Coronary artery (tissue), 2 donors: ENCODE measurements at places on chromosomes 16 and 17.

DNA sequence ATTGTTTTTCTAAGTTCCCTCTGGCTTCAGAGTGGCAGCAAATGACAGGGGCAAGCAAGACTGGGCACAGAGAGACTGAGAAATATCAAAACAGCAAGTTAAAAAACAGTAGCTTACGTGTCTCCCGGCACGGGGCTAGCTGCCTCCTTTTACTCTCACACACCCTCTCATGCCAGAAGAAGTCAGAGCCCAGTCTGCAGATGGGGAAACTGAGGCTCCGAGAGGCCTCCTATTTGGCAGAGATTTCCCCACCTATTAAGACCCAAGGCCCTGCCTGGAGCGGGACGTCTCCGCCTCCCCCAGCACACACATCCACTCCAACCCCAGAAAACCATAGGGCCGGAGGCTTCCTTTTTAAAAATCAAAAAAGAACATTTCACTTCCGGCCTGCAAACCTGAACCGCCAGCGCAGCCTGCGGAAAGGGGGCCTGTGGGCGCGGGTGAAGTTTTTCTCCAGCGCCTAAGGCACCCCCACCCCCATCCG, 832 bp downstream of the CARHSP1 start:
- no peak for DNase-seq

- peak; percentile 60 for DNase-seq
These were observed 34.8 kb downstream of the TMEM235 start for GRCh38 chr17:78266231-78266631.

GRCh38 chr17:12118617-12119016, 97.9 kb downstream of the MAP2K4 start:
- DNase-seq: no peak

DNA sequence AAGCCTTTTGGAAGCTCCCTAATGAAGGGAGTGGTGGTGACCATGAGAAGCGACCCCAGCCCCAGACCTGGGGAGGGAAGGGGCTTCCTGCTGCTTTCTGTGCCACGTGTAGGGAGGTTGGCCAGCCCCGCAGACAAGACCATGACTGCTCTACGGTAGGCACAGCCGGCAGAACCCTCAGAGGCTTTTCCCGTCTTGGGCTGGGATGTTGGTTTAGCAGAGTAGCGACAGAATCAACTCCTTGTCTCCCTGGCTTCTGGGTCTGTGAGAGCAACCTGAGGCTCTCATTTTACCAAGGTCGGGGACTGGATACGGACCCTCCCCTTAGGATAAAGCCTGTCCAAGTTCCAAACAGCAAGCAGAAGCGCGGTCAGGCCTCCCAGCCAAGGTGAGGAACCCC, 123.3 kb downstream of the AXIN2 start:
- no peak for DNase-seq

GRCh38 chr16:27529962-27530361, 19.8 kb downstream of the GTF3C1 start:
- no peak for DNase-seq

GRCh38 chr17:59688496-59688895, 18.7 kb downstream of the PTRH2 start:
- DNase-seq: no peak

DNA sequence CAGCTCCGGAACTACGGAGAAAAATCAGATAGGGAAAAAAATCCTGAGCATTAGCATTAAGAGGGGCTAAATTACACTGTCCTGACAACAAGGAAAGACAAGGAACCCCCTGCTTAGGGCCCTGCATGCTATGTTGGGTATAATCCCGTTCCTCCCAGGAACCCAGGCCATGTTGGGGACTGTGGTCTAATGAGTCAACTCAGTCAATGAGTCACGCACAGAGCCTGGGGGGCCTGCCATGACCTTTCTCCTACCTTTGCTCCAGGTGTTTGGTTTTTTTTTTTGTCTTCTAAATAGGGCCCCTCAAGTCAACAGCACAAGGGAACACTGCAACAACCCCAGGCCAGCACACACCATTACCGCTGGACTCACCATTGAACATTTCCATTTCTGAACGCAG, 8.9 kb upstream of the ZNF200 start:
- peak; percentile 29 for DNase-seq

DNA sequence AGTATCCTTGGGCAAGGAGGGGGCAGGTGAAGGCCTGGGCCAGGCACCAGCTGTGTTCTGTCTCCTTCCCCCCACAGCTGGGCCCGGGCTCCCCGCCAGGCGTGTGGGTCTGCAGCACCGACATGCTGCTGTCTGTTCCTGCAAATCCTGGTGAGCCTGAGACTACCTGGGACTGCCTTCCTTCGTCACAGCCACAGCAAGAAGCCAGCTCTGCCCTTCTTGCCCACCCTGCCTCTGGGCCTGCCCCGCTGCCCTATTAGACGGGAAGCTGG, 12.3 kb downstream of the FCSK start:
- DNase-seq: no peak

DNA sequence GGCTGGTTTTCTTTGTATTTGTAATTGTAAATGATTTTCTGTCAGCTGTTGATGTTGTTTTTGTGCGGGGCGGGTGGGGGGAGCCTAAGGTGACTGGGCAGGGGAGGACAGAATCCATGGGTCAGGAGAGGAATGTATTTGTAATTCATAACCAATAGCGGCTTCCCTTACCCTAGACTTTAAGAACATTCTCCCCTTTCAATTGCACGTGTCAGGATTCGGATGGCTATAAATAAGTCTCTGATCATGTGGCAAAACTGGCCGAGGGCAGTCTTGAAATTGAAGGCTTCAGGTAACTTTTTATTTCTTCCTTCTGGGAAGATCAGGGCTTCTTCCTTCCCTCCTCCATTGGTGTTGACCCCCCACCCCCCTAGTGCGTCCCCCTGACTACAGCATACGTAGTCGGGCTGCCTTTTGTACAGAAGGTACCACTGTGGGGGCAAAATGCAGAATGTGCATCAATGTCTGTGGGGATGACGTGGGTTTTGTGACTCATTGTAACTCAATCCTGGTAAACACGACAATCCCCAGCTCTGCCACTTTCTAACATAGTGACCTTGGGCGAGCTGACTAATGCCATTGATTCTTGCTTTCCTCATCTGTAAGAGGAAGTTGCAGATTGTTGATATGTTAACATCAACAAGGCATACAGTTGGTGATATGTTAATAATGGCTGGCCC, 16.2 kb downstream of the MARCHF10 start:
- DNase-seq: no peak

DNA sequence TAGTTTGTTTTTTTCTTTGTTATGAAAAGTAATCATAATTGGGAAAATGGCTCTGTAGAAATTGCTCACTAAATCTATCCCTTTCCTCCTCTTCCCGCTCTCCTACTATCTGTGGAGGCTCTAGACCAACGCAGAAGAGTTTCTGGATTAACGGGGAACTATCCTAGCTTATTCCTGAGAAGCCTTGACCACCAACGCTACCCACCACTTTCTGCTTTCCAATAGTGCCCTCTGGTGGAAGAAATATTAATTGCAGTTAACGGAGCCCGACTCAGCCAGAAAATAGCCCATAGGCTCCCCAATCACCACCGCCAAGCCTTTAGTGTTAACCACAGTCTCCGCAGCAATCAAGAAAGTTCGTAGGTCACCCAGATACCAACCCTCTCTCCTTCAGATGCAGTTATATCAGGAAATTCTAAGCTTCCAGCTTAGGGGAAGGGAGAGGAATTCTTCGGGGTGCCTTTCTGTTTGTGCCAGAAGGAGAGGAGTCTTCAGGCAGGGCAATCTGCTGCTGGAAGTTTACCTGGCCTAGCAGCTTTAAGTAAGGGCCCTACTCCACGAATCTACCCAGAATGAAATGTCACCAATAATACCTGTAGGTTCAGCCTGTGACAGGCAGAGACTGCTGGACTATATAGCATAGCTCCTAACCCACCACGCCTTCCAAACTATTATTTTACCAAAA, 23.0 kb upstream of the NSRP1 start:
- no peak for DNase-seq

GRCh38 chr17:726271-726919, 6.0 kb upstream of the TLCD3A start:
- no peak for DNase-seq

DNA sequence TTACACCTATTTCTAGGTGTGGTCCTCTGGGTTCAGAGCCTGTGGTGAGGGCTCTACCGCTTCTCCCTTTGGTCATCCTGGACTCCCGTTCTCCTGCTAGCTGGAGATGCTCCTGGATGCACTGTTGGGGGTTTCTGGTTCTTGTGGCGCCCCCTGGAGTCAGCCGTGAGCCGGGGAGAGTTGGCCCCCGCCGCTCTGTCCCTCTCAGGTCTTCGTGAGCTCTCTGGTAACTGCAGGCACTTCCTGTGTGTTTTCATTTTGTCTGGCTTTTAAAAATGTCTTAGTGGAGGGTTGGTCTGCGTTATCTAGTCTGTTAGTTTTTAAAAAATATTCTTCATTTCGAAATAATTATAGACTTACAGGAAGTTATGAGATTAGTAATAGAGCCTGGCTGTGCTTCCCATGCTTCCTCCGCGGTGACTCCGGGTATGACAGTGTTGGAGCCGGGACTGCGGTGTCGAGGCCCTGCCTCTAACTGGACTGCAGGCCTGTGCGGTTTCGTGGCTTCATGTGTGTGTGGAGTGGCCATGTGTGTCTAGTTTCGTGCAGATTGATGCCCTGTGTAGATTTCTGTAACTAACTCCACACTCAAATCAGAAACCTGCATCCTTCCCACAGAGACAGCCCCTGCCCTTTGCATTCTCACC, 78.0 kb upstream of the ZNF750 start:
- no peak for DNase-seq

GRCh38 chr17:44241106-44241624, 21.7 kb upstream of the UBTF start:
- DNase-seq: no peak

DNA sequence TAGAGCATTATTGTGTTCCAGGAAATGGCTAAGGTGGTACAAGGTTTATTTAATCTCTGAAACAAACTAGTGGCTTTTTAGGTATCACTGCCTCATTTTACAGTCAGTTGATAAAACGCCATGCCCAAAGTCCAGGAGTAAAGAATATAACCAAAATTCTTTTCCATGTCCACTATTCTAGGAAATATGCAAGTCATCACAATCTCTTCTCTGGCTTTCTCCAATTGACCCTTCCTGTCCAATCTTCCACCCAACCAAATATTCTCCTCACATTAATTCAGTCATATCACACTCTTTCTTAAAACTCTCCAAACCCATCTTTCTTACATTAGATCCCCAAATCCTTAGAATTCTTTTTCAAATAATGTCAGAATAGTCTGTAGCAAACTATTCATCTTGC, 1110.0 kb upstream of the CDH8 start:
- DNase-seq: no peak

DNA sequence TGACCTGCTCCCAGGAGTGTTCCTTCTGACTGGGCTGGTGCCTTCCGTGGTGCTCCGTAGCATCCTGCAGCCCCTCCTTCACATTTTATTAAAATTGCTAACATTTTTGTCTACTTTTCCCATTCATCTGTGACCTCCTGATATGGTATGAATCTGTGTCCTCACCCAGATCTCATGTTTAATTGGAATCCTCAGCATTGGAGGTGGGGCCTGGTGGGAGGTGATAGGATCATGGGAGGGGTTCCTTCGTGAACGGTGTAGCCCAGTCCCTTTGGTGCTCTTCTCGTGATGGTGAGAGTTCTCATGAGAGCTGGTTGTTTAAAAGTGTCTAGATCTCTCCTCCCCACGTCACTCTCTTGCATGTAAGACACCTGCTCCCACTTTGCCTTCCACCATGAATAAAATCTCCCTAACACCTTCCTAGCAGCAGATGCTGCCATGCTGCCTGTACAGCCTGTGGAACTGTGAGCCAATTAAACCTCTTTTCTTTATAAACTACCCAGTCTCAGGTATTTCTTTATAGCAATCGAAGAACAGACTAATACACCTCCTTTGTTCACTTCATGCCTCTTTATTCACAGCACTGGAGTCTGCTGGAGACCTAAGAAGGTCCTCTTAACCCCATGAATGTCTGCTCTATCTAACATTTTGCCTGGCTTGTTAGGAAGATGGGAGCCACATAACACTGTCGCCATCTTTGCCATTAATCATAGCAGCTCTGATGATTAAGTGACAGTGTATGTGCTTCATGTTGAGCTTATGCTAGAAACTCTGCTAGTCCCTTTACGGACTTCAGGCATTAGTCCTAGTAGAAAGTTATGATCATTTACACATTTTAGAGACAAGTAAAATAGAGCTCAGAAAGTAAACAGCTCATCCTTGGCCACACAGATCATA, 377.7 kb upstream of the MAF start:
- DNase-seq: no peak

- peak; percentile 63 for DNase-seq
These were observed 14.9 kb upstream of the NKD1 start for GRCh38 chr16:50533317-50533716.

DNA sequence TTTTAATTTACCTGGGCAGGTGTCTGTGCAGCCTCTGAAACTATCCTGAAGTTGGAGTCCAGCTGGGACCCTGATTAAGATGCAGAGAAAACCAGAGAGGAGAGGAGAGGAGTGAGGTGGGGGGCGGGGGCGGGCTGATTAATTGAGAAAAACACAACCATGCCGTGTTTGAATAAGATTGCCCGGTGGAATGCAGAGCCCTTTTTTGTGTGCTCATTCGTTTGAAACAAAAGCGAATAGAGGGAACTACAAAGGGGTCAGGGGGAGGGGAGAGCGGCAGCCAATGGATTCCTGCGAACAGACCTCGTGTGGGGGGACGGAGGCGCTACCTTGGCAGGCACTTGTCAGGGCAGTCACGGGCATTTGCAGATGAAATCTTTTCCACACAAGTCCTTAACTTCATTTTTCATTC, 355.8 kb downstream of the SOX9 start:
- DNase-seq: no peak
